Right renal cortex interstitium (tissue), 3 donors: ENCODE measurements at places on chromosomes 1 and 21. TPM values are rescaled to one million over a fixed set of nuclear protein-coding genes. Genes with fewer than 3 reads are reported as not detected.

COL6A1 gene
- 205 TPM for polyA plus RNA-seq

TBX15 gene
- 0.31 TPM for polyA plus RNA-seq

NBPF12 gene
- 16.4 TPM for polyA plus RNA-seq

FABP3 gene
- 87.8 TPM for polyA plus RNA-seq

UBE2U gene
- not detected for polyA plus RNA-seq

OLFML2B gene
- 10.6 TPM for polyA plus RNA-seq

HMCN1 gene
- 58.5 TPM for polyA plus RNA-seq

XCL2 gene
- polyA plus RNA-seq = 0.33 TPM

- no peak for DNase-seq
Observed at GRCh38 chr1:19529664-19530063, 44.3 kb upstream of the CAPZB start.

GRCh38 chr21:23152130-23152529, 2153.9 kb downstream of the NCAM2 start:
- no peak for DNase-seq

DNA sequence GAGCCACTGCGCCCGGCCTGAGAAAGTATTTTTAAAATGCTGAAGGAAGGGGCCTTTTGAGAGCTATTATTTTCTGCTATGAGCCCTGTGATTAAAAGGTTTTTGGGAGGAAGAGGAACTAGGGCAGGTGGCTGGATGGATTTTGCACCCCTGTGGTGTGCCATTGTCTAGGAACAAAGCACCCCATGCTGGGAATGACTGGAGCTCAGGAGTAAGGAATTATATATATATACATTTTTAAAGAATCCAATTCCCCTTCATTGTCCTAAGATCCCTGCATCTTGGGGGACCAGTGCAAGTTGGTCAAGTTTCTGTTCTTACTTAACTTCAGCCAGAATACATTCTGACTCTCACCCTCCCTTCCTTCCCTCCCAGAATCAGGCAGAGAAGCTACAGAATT, 91.6 kb downstream of the ZNF648 start:
- no peak for DNase-seq

DNA sequence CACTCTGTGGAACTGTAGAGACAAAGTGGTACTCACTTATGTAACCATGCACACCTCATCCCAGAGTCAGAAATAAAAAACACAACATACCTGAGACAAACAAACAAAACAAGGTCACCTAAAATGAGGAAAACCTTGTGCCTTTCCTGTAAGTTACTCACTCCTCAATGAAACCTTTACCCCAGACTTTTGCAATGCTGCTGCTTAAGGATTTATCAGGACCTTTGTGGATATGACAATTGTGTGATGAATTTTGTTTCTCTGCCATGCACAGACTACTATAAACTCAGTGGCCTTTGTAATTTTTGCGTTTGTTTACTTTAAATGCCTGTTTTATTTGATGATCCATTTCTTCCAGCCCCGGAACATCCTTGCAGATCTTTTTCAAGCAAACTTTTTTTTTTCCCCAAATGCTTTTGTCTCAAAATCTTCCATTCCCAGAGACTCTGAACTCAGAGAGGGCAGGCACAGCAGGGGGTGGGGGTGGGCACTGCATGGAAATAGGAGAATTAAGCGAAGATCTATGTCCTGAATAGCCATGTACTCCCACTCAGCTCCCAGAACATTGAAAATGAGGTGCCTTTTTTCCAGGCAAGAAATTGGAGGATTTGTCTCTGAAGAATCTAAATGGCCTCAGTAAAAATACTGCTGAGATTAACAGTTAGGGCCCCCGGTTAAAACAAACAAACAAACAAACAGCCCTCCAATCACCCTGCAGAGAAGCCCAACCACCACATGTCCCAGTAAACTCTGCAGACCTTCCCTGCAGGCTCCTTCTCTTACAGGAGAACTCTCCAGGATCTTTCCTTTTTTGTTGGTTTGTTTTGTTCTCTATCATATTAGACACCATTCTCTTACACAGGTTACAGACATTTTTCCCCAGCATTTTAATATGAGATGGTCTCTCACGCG, 22.6 kb upstream of the SIM2 start:
- DNase-seq = no peak

DNA sequence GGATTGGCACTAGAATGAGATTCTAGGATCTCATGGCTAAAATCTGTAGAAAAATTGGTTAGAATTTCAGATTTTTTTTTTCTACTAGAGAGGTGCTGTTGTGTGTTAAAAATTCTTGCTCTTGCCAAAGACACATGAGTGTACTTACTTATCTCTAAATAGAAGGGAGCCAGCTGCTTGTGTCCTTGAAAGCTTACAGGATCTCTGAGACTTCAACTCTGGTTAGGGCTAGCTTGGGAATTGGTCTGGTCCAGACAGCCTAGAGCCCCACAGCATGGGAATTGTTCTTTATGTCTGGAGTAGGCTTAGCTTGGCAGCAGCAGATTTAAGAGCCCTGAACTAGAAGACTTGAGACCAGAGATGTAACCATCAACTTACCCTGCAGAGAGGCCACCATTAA, 37.3 kb downstream of the MACO1 start:
- DNase-seq = no peak

DNA sequence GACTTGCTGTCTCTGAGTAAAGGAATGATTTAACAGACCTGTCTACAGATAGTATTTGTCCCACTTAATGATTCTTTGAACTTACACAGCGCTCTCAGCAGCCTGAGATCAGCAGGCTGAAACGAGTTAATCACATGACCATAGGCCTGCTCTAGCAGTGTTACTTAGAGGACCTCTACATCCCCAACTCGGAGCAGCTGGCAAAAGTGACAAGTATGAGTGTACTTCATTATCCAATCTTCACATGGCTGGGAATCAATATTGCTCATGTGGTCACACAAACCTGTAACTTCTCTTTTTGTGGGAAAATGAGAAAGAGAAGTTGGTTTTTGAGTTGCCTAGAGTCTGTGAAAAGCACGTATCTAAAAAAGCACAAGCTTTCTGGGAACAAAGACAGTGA, 11.4 kb upstream of the ATP13A2 start:
- no peak for DNase-seq

GRCh38 chr1:65558215-65558614, 137.7 kb downstream of the LEPR start:
- no peak for DNase-seq

- no peak for DNase-seq
Observed at GRCh38 chr1:62682531-62682930, 5.7 kb downstream of the DOCK7 start.
